NCI-H2171 treated with DMSO at 0.1 percent for 48 hours (cell line): ENCODE measurements at places on chromosomes 2 and 18.
A peak's percentile ranks its signal among the peaks of the same experiment; 100 is the strongest.

DNA sequence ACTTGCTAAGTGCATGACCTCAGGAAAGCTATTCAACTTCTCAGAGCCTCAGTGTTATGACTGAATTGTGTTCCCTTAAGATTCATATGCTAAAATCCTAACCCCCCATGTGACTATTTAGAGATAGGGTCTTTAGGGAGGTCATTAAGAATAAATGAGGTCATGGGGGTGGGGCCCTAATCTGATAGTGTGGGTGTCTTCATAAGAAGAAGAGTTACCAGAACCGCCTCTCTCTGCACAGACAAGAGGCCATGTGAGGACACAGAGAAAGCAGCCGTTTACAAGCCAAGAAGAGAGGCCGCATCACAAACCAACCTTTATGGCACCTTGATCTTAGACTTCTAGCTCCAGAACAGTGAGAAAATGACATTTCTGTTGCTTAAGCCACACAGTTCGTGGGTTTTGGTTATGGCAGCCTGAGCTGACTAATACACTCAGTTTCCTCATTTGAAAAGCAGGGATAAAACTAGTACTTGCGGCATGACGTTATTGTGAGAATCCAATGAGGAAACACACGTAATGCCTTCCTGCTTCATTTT lies 9.9 kb downstream of the SH2D6 start:
- DNase-seq = no peak

GRCh38 chr2:96111823-96112500 lies 4.4 kb downstream of the ADRA2B start:
- DNase-seq = no peak

- no peak for DNase-seq
Measured at GRCh38 chr18:44495151-44495550, 185.5 kb upstream of the SETBP1 start.

GRCh38 chr2:105398336-105399206 lies at the start of gene FHL2:
FHL2 (minus strand) TSS chr2:105399051; CDS start chr2:105386516, 12,535 bp downstream.
- DNase-seq = peak; percentile 61

DNA sequence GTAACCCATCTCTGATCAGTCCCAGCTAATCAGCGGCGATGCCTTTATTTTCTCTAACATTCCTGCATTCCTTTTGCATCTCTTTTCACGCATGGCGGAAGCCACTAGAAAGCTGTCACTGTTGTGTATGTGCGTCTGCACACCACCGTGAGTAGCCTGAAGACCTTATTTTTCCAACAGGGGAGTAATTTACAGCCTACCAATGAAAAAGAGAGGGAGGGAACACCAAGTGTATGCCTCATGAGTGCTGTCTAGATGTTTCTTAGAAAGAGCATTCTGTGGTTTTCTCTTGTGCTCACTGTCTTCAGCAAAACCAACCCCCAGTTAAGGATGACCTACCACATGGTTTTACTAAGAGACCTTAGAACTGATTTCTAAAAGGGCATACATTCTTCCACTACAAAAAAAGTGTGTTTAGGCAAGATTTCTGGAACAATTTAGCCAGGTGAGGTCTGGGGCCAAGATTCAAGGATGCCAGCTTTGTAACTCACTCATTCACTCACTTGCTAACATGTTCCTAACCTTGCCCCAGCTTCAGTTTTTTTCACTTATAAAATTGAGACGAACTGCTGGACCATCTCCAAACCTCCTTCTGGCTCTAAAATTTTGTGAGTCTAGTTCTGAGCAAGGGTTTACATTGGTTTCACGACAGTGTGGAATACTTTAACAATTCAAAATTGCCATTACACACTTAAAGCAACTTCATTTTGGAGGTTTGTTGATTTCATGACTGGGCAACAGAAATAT lies 51.4 kb downstream of the BCL2 start:
- DNase-seq = no peak

DNA sequence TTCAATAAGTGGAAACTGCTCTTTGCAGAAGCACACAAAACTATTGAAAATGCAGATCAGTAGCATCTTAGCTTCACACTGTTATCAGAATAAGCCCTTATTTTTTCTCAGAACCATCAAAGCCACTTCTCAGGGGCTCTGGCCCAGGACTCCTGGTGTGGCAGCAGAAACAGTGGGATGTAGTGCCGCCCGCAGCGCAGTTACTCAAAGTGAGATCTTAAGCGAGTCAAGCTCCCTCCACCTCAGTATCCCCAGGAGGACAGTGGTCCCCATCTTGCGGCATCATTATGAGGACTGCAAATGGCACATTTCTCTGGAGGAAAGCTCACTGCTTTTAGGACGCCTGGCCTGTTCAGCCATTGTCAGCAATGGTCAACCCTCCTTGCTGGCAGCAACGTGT lies 60.0 kb downstream of the MBP start:
- no peak for DNase-seq

DNA sequence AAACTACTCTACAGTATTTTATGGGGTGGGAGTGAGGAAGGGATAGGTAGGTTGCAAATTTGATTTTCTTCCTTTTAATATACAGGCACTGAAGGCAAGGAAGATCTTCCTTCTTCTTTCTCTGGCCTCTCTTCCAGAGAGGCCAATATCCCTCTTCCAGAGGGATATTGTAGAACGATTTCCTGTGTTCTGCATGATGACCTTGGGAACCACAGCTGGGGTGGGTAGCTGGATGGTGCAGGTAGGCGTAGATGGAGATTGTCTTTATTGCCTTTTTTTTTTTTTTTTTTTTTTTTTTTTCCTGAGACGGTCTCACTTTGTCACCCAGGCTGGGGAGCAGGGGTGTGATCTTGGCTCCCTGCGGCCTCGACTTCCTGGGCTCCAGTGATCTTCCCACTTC lies 49.4 kb downstream of the GATA6 start:
- DNase-seq = no peak

DNA sequence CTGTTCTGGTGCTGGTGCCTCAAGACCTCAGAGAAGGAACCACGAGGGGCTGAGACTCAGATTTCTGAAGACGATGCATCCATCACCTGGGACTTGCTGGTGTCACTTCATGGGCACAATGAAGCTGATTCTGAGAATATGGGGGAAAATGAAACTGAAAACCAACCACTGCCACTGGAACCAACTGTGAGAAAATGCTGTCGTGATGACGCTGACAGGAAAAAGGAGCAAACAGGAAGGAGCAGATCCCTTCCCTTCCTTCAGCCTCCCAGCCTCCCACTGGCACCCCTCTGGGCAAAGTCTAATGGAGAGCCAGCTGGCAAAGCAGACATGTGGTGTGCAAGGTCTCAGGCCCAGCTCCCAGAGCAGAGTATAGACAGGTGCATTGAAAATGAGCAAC lies 109.7 kb downstream of the FOXI3 start:
- DNase-seq = no peak

- no peak for DNase-seq
Measured at GRCh38 chr18:37913051-37913450, 347.5 kb upstream of the CELF4 start.

DNA sequence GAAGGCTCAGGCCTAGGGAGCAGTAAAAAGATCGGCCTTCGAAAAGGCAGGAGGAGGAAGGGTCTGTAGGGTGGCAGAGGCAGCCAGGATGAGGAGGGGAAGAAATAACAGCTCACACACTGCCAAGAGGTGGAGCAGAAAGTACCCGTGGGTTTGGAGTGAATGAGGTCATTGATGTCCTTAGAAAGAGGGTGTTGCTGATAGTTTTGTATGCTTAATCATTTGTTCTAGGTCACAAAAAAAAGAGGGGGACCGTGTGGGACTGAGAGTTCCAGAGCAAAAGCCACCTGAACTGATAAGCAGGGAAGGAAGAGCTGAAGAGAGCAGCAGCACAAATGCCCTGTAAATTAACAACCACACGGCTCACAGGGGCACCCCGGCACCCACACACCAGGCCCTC lies 140.4 kb downstream of the FAM161A start:
- DNase-seq = no peak

DNA sequence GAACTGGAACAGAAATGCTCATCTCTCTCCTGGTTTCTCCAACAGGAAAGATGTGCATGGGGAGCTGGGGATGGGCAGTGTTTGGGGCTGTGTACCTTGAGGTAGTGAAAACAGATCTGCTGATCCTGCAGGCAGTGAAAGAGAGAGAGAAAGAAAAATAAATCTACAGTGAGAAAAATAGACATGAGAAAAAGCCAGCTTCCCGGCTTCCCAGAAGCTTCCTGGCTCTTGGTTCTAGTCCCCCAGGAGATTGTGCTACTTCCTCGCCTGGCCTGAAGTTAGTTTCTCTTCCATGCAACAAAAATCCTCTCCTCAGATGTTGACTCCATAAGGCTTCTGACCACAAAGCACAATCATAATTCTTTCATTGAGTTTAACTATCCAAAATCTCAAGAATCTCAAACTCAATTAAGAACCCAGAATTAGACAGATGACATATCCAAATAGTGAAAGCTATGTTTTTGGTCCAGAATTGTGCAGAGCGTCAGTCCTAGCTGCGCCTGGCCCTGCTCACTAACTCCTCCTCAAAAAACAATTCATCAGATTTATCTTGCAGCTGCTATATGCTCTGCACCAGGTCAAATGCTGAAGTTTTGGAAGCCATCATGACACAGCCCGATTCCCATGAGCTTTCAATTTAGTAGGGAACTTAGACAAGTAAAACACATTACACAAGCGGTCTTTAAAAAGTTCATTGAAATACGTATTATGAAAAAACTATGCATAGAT lies 20.1 kb upstream of the NAB1 start:
- no peak for DNase-seq

GRCh38 chr18:11274144-11274794 lies 124.9 kb upstream of the PIEZO2 start:
- DNase-seq = no peak

GRCh38 chr2:24863641-24864040 lies 56.4 kb downstream of the ADCY3 start:
- no peak for DNase-seq

DNA sequence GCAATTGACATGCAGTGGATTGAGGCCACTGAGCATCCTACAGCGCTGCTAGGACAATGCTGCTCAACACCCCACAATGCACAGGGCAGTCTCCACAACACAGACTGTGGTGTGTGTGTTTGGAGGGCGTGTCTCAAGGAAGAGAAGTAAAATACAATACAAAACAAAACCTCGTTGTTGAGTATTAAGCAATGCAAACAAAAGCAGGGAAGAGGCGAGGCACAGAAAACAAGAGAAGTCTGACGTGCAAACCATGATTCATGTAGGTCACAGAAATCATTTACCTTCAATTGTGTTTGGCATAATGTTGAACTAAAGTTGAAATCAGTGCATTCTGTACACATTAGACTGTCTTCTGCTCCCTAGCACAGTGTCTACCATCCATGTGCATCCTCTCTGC lies 260.9 kb downstream of the PHLPP1 start:
- DNase-seq = no peak

- DNase-seq = no peak
Measured at GRCh38 chr2:127697482-127698180, 3.7 kb upstream of the SFT2D3 start.

DNA sequence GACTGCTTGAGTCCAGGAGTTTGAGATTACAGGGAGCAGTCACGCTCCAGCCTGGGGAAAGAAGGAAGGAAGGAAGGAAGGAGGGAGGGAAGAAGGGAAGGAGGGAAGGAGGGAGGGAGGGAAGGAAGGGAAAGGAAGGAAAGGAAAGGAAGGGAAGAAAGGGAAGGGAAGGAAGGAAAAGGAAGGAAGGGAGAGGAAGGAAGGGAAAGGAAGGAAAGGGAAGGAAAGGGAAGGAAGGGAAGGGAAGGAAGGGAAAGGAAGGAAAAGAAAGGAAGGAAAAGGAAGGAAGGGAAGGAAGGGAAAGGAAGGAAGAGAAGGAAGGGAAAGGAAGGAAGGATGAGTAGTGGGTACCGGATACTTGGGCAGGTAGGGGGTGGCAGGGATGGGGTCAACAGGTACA lies 32.3 kb downstream of the GPR155 start:
- DNase-seq = no peak

DNA sequence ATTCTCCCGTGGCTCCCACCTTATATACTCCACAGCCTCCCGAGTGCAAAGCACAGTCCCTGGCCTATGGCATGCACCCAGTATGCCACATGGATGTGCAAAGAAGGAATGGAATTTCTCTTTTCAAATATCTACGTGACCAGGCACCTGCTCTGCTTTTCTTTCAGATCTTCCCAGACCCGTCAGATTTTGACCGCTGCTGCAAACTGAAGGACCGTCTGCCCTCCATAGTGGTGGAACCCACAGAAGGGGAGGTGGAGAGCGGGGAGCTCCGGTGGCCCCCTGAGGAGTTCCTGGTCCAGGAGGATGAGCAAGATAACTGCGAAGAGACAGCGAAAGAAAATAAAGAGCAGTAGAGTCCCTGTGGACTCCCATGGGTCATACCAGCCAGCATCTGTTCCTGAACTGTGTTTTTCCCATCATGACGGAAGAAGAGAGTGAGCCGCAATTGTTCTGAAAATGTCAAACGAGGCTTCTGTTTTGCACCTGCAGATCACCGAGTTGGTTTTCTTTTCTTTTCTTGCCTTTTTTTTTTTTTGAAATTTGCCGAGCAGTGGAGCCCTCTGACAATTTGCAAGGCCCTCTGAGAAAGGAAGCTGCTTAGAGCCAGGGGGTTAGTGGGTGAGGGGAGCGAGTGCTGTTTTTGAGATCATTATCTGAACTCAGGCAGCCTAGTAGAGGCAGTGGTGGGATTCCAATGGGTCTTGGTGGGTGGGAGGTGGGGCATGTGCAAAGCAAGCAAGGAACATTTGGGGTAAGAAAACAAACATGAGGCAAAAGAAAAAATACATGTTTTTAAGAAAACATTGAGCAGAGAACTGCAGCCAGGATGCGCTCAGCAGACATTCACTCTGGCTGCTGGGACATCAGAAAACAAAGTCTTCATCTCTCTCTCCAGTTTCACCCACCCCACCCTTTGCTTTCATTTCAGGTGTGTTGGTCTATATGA lies 26.2 kb downstream of the LBH start:
- no peak for DNase-seq

GRCh38 chr2:236830926-236831325 lies 254.8 kb upstream of the COPS8 start:
- no peak for DNase-seq

- no peak for DNase-seq
Measured at GRCh38 chr2:241507430-241508239, 749 bp downstream of the STK25 start.

DNA sequence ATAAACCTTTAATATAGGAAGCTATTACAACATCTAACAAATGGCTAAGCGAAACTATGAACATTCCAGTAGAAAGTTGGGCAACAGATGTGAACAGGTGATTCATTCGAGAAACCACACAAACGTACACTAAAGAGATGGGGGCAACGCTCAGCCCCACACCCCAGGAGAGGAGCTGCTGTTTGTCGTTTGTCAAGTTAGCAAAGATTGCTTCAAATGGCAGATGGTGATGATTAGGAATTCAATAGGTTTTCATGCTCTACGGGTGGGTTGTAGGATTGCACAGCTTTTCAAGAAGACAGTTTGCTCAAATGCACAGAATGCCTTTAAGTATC lies 154.7 kb upstream of the HDAC4 start:
- DNase-seq = no peak

DNA sequence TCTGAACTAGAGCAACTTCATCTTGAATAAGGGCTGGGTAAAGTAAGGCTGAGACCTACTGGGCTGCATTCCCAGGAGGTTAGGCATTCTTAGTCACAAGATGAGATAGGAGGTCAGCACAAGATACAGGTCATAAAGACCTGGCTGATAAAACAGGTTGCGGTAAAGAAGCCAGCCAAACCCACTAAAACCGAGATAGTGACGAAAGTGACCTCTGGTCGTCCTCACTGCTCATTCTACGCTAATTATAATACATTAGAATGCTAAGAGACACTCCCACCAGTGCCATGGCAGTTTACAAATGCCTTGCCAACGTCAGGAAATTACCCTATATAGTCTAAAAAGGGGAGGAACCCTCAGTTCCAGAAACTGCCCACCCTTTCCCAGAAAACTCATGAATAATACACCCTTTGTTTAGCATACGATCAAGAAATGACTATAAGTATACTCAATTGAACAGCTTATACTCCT lies 109.1 kb downstream of the FIGN start:
- DNase-seq = no peak

- no peak for DNase-seq
Measured at GRCh38 chr2:233270366-233270765, 18.9 kb downstream of the ATG16L1 start.
